ENCODE measurements at places on chromosomes 7 and 10.
A peak's percentile ranks its signal among the peaks of the same experiment; 100 is the strongest.

DNA sequence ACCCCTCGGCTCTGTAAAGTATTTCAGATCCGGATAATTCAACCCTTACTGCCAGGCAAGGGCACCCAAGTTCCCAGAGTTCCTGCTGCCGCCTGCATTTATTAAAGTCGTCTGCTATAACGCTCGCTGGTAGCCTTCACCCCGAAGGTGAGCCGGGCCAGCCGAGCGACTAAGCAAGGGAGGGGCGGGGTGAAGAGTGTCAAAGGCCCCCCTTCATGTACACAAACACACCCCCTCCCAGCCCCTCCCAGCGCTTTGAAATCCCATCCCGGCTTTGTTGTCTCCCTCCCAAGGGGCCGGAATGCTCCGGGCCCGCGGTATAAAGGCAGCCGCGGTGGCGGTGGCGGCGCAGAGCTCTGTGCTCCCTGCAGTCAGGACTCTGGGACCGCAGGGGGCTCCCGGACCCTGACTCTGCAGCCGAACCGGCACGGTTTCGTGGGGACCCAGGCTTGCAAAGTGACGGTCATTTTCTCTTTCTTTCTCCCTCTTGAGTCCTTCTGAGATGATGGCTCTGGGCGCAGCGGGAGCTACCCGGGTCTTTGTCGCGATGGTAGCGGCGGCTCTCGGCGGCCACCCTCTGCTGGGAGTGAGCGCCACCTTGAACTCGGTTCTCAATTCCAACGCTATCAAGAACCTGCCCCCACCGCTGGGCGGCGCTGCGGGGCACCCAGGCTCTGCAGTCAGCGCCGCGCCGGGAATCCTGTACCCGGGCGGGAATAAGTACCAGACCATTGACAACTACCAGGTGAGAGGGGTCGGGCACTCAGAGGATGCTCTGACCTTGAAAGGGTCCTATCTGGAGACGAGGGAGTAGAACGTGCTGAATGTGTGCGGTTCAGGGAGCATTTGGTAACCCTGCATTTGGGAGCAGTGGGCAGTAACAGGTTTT is at the start of gene DKK1:
Gene DKK1, plus strand, starts transcription at position 349 of the 889 bp plus-strand sequence. Its CDS starts 154 bp downstream, at position 503.
- DNase-seq = peak; percentile 91

DNA sequence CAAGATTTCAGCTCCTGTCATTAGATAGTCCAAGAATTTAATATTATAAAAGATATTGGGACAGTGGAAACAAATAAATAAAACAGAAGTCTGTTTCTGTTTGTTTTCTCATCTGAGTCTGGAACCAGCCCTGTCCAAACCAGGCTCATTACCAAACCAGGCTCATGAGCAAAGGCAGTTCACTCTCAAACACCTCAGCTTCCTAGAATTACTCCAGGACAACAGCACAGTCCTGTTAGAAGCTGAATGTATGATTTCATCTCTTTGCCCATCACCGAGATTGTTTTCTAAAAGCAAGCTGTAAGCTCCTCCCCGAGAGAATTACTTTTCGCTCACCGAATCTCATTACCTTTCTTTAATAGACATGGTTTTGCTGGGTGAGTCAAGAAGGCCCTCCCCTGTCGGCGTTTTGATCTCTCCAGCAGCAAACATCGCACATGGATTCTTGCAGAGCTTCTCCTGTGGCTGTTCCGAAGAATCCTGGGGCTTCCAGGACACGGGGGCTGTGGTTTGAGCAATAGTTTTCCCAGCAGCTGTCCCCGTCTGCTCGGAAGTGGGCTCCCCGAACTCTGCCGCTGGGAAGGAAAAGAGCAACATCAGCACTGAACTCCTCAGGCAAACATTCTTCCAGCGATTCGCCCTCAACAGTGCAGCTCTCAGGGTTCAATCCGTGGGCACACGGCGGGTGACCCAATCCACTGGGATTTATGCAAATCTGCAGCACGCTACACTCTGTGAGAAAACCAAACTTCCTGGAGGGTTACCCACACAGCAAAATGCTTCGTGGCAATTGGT is 112.5 kb downstream of the SVIL start:
- DNase-seq = no peak

GRCh38 chr7:17298840-17299482 is 509 bp downstream of the AHR start:
- no peak for DNase-seq

DNA sequence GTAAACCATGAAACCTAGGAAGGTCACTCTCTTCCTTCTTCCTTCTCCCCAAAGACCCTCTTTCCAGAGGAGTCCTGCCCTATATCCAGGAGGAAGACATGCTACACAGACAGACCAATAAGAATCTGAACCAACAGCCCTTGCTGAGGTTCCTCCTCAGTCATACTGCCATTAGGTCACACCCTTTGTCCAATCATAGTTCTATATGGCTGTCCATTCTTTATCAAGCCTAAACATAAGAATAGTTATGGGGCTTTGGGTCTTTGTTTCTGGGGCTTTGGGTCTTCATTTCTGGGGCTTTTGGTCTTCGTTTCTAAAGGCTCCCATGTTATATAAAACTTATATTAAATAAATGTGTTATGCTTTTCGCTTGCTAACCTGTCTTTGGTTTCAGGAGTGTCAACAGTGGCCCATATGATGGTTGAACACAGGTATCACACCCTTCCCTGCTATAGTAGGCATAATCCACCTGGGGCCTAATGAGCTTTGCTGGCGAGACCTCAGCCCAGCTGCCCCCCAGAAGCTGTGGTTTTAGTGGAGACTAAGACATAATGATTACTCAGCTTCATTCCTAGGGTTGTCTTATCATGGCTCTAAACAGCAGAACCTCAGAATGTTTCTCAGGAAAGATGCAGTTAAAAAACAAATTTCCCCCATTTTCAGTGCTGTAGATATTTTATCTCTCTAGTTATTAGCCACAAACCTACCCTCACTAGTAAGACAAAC is 91.6 kb downstream of the ELMO1 start:
- no peak for DNase-seq
